ENCODE measurements at places on chromosomes 3 and 15. TPM values are rescaled to one million over a fixed set of nuclear protein-coding genes. Genes with fewer than 3 reads are reported as not detected.

Gene COL7A1
- 5.2 TPM for total RNA-seq

Gene AADACL2
- total RNA-seq = not detected

Gene POTEB
- total RNA-seq = not detected

Gene TGM4
- not detected for total RNA-seq

DNA sequence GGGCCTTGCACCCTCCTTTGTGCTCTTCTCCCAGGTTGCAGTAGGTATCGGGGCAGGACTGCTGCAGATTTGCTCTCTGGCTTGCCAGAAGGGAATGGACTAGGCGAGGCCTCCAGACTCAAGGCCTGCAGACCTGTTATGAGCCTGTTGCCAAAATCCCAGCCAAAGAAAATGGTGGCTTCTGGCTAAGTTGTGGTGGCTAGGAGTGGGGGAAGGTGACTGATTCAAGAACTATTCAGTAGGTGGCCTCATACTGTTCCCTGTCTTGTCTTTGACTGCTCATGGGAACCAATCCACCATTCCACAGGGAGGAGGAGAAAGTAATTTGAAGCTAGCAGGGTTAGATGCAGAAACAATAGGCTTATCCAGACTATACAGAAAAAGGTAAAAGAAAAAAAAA is 380.4 kb upstream of the PROK2 start:
- no peak overlapping the region for H3K27ac ChIP-seq
- H3K4me1 ChIP-seq = peaks cover 9% of the 10 kb centered on the region
- H3K27me3 ChIP-seq = no peaks in the 10 kb centered on the region
- no peak overlapping the region for H3K4me3 ChIP-seq
- H3K36me3 ChIP-seq = no peaks in the 10 kb centered on the region

GRCh38 chr3:136990826-136991225 is 33.0 kb downstream of the IL20RB start:
- no peak for DNase-seq

DNA sequence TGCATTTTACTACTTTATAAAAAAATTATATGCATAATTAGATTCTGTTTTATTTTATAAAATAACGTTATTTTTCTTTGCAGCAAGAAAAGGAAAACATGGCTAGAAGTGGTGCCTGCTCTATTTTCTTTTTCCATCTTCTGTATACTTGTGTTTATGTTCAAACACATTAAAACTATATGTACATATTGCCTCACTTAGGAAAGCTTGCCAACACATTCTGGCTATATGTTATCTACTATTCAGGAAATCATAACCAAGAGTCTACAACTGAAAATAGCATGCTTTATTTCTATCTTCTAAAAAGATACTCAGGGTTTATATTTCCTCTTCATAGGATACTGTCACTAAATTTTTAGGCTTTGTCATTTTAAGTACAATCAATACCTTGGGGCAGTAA is 90.2 kb upstream of the KCNMB2 start:
- H3K4me1 ChIP-seq = no peaks in the 10 kb centered on the region
- H3K4me3 ChIP-seq = no peak overlapping the region
- no peaks in the 10 kb centered on the region for H3K36me3 ChIP-seq
- H3K27me3 ChIP-seq = no peaks in the 10 kb centered on the region

GRCh38 chr3:69815970-69816369 is 76.7 kb downstream of the MITF start:
- H3K4me3 ChIP-seq = no peak overlapping the region
- no peak overlapping the region for H3K27ac ChIP-seq
- peaks cover 39% of the 10 kb centered on the region for H3K4me1 ChIP-seq
- H3K36me3 ChIP-seq = no peaks in the 10 kb centered on the region
